Activated naive CD4-positive, alpha-beta T cell treated with anti-CD3 and anti-CD28 coated beads for 36 hours (primary cell): ENCODE measurements at places on chromosomes 12 and 14. TPM values are rescaled to one million over a fixed set of nuclear protein-coding genes. Genes with fewer than 3 reads are reported as not detected.

DNA sequence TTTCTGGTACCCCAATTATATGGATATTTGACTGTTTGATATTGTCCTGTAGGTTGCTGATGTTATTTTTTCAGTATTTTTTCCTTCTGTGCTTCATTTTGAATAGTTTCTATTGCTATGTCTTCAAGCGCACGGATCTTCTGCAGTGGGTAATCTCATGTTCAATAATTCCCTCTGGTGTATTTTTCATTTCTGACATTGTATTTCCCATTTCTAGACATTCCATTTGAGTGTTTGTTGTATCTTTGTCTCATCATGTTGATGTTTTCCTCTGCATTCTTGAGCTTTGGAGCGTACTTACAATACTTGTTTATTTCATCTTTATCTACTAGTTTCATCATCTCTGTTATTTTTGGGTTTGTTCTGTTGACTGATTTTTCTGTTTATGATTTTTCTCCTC lies 22.0 kb downstream of the TSPAN9 start:
- no peak for DNase-seq

DNA sequence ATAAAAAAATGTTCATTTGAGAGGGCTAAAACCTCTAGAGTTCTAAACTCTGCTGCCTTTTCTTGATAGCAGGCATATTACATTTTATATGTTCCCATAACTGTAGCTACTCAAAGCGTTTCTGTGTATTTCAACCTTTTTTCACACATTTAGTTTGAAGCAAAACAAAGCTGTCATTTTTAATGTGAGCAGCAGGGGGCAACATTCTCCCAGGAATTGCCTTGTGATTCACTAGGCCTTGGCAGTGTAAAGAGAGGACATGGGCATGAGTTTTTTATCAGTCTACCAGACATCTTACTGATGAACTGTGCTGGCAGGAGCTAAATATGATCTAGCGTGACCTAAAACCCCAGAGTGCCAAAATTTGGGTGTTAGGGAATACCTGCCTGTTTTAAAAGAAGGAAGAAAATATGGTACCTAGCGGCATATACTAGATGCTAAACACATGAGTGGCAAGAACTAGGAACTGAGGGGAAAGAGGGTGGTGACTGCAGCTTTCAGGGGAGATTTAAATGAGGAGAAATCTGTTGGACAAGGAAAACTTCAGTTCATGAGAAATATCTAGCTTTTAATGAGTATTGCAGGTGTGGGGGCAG lies 65.3 kb downstream of the IFT43 start:
- peak; percentile 76 for DNase-seq

DNA sequence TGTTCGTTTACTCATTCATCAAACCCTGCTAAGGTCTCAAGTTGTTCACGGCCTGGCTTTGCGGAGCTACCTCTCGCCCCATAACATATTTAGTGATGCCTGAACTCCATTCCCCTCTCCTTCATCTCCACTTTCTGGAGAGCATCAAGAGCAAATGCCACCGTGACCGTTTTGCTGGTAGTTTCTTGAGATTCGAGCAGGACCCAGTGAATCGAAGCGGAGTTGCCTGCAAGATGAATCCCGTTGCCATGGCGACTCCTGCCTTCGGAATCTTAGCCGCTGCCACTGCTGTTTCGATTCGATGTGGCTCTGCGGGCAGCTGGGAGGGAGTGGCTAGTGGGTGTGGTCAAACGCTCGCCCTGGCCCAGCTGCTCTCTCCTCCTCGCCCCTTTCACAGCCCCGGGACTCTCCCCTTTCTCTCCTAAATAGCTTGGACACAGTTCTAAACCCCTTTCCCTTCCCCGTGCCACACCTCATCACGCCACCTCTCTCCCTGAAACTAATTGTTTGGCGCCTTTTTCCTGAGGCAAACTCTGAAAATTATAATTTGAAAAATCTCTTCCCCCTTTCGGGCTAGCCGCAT lies 1.4 kb downstream of the DAAM1 start:
- DNase-seq, result peak; percentile 77

Gene XRCC3
- 50.4 TPM for total RNA-seq

DNA sequence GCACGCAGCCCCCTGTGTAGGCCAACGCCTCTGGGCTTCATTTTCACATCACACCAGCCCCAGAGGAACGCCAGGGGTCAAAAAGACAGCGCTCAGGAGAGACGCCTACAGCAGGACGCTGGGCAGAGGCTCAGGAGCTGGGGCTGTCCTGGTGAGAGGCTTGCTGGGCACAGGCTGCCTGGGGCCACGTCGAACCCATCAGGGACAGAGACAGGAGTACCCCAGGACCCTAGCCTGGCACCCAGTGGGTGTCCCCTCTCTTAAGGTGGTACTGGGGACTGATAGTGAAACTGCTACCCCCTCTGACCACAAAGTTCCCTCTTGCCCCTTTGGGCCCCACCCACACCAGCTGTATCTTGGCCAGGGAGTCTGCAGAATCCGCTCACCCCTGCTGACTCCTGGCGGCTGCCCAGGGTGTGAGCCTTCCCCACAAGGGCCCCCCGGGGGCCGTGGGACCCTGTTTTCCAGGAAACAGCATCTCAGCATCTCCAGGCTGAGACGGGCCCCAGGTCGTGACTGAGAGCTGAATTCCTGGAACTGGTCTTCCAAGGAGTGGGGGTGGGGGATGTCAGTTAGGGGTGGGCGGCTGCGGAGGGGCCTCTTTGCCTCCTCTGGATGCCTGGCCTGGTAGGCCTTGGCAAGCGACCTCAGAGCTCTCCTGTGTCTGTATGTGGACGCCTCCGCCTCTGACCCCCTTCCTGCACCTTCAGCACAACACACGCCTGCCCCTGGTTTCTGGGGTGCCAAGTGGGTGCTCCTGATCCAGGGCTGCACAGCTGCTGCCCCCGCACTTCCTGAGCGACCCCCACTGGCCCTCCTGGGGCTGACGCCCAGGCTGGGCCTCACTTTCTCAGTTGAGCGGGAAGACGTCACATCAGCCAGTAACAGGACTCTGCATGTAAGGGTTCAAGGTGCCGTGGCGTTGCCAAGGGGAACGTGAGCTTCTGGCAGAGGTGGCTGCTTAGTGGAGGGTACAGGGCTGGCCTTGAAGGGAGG lies 321.9 kb upstream of the RTL1 start:
- DNase-seq, result no peak

GRCh38 chr14:72543341-72543740 lies 350.6 kb downstream of the DPF3 start:
- DNase-seq, result no peak

- DNase-seq, result no peak
Measured at GRCh38 chr12:16602412-16602811, 3.5 kb downstream of the LMO3 start.

- DNase-seq, result no peak
Measured at GRCh38 chr12:4293966-4294505, 20.5 kb downstream of the CCND2 start.

Gene NAB2
- 18.4 TPM for total RNA-seq

GRCh38 chr12:111685322-111685810 lies 390 bp downstream of the BRAP start:
- peak; percentile 17 for DNase-seq

Gene DRAM1
- 4.9 TPM for total RNA-seq

- DNase-seq, result no peak
Measured at GRCh38 chr12:120267736-120268135, 2.2 kb upstream of the PXN start.

DNA sequence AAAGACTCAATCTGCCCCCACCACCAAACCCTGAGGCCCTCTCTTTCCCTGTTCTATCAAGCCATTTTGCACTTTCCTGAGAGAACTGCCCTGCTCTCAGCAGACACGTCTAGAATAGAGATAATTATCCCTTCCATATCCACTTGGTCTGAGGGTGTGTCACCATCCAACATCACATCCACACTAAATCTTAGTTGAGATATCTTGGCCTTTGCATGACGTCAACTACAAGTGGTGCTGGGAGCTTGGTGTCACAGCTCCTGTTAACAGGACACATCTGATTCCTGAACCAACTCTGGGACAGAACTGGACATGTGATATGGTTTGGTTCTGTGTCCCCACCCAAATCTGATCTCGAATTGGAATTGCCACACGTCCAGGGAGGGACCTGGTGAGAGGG lies 1109.2 kb downstream of the TMEM121 start:
- no peak for DNase-seq

Gene GPR162
- 0.24 TPM for total RNA-seq

DNA sequence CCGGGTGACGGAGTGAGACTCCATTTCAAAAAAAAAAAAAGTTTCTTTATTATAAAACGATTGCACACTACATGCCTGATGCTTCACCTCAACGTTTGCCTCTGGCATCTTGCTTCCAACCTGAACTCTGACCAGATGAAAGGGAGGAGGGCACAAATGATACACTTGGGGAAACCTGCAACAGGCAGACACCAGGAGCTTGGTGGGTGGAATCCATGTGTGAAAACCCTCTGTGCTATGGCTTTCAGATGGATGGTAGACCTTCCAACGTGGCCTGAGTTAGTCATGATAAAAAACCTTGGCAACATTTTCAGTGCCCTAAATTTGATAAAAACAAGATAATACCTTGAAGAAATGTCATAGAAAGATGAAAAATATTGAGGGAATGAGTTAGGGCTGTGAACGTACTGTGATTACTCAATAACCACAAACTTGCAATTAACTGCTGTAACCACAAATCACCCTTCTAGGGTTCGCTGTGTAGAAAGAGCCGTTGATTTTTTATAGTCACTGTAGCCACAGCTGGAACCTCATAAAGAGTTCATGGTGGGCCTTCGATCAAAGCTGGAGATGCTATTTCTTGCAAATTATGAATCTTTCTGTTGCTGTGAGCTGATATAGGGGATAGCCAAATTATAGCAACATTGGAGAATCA lies 26.1 kb upstream of the GZMB start:
- no peak for DNase-seq

DNA sequence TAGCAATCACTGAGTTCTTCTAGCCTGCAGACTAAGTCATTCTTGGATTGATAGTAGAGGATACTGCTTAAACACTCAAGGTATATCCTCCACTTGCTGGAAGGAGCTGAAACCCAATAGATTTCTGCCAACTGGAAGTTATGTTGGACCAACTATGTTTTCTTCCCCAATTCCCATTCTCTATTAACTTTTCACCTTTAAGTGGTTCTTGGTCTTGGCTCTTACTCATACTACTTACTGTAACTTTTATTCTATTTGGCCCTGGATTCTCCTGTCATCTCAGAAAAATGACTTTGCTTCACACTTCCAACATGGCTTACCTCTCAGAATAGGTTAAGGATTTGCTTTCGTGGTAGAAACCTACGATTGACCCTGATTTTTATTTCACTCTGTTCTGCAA lies 244.9 kb downstream of the ADAMTS20 start:
- no peak for DNase-seq

DNA sequence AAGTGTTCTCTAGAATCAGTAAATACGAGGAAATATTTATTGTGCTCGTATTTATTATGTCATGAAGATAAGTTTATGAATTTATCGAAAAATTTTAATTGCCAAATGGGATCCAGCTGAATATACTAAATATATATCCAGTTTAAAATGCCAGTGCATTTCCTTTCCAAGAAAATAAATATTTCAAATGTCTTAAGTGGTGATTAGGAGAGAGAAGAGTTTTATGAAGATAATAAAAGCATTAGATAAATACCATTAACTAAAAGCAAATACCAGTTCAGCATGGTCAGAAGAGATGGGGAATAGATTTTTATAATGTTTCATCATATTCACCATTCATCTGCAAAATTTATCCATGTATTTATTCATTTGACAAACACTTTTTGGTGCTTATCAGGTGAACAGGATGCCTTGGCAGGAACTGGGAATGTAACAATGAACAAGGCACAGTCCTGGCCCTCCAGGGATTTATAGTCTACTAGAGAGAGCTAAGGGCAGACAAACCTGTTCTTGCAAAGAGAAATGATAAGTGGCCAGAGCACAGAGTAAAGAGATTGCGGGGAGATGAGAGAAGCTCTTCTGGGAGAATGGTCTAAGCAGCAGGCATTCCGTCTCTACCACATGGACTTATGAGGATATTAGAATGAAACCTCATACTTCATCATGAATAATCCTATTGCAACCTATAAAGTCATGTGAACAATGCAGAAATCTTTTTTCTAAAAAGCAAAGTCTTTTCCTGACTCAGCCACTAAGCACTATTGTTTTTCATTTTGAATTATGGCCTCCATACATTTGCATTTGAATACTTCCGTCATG lies 143.7 kb upstream of the ABCD2 start:
- no peak for DNase-seq

DNA sequence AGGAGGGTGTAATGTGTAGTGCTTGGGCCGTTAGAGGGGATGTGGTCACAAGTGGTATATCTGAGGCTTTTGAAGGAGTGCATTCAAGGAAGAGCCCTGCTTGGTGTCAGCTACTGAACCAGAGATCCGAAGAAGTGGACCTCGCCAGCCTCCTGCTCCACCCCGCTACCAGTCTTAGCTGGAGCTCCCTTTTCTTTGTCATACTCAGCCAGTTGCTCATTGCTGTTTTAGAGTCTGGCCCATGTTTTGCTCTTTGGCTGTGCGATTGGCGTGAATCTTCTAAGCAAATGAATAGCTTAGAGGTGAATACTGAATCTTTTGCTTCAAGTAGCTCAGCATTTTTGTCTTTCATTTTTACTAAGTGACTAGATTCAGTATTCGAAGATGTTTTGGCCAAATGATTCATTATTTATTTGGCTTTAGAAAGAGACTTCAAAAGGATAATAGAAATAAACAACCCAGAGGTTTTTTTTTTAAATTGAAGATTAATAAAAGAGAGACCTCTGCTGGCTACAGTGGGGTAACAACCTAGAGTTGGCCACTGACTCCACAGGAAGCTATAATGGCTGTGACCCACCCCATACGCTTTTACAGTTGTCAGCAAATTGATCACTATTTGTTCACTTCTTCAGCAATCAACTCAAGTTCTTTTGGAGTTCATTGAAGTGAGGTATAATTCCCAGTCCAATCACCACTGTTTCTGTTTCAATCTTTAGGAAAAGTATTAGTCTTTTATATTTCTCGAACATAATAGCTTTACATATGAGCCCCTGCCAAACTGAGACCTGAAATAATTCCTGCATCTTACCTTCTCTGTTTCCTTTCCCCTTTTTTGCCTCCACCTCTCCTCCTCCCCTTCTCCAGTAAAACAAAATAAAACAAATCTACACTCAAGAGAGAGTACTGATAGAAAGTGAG lies 19.9 kb downstream of the CDKN1B start:
- peak; percentile 55 for DNase-seq

Gene BCAT1
- total RNA-seq, result 16.7 TPM

DNA sequence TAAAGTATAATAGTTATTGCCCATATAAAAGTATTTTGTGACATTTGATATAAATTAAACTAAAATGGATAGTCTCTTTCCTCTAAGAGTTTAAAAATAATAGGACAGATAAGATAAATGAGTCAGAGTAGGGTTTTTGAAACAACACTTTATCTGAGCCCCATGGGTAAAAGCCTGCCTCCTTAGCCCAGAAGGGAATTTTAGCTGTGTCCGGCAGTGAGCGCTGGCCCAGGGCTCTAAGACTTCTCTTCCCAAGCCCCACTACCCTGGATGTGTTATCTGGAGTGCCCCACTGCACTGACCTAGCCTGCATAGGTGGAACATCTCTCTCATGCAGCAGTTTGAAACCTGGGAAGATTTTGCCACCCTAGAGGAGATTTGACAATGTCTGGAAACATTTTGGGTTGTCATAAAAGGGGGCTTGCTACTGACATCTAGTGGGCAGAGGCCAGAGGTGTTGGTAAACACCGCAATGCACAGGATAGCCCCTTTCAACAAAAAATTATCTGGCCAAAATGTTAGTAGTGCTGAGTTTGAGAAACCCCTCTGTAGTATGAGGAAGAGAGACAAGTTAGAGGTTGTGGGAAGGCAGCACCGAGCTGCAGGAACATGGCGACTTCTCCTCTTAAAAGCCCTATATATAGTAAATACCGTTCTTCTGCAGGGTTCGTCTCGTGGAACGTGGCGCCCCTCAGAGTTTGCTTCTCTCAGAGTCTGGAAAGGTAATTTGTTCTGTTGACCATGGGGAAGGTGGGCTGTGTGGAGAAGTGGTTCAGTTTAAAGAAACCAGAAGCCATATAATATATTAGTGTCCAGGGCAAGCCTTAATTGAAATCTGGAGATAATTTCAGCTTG lies 29.3 kb upstream of the ATF1 start:
- peak; percentile 30 for DNase-seq

Gene LACRT
- not detected for total RNA-seq
